NCI-H226 (cell line): ENCODE measurements at places on chromosomes 5 and 9.

DNA sequence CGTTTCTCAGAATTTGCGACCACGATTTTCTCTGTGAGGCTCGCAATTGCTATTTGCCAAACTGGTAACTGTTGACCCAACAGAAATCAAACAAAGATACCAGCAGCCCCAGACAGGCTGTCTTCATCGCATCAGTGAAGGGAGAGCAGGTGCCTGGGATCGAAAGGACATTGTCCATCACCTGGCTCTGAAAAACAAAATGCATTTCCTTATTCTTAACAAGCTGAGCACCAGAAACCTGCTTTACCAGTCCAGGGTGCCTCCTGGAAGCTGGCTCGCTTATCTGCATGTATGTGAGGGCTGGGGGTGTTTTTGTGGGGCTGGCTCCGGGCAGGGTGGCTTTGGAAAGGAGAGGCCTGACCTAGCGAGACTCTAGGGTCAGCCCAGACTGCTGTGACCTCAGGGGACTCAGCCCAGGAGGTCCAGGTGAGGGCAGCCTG, 24.7 kb downstream of the WWC1 start:
- DNase-seq: no peak

DNA sequence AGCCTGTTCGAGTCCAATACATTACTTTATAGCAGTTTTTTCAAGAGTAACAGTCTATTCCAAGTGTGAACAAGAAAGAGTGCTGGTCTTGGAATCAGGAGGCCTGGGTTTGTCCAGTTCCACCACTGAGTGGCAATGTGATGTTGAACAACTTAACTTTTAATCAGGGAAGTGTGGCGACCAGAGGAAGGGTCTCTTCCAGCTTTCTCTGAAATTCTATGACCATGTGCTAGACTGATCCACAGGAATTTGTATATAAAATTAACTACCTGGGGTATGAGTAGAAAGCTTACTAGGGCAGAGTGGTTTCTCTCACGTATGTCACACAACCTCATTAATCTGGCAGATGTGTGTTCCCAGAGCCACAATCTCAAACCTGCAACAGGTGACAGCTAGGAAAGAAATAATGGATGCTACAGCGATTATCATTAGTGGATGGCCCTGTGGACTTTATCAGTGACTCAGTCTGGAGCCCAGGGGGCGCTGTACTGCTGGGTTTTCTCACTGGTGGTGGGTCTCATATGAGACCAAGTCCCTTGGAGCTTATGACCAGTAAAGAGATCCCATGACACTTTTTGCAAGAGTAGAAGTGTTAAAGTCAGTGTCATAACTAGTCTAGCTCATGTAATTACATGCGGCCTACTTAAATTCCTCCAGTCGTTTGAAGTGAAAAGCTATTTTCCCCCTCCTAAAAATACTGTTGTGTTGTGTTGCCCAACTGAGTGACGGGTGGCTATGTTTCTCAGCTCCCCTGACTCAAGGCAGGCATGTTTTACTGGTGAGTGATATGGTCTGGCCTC, 116.5 kb downstream of the GDNF start:
- no peak for DNase-seq

DNA sequence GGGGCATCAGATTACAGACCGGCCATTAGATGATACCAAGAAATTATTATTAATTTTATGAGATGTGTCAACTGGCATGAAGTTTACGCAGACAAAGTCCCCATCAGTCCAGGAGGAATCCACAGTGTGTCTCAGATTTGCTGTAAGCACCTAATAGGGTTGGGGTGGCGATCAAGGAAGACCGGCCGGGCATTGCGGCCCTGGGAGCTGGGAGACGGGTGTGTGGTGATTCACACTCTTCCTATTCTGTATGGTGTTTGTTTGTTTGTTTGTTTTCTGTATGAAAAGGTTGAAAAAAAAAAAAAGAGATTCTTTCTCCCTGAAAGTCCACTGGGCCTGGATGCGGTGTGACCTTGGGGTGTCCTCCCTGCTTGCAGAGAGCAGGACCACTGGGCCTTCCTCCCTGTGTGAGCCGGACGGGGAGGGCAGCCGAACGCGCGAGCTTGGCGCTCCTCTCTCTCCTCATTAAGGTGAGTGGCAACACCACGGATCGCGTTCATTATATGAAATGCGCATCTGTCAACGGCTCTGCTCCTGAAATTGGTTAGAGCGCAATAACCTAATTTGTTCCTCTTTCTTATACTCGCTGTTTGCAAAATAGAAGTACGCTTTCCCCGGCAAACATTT, 15.1 kb downstream of the RASGEF1C start:
- DNase-seq: no peak

DNA sequence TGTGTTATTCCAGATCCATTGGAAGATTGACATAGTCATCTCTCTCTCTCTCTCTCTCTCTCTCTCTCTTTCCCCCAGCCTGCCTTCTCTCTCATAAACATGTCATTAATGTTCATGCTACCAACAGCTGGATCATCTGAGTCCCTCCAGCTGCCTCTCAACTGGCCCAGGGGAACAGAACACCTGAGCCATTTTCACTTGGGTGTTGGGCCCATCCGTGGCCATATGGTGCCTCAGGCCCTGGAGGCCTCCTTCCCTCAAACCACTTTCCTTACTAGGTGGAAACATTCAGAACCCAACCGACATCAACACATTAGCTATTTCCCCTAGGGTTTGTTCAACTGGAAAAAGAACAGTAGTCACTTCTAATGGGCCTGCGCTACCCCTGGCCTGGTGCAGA, 196.2 kb downstream of the FRMD3 start:
- DNase-seq: no peak

GRCh38 chr5:95619514-95620029, 315 bp upstream of the GPR150 start:
- no peak for DNase-seq

GRCh38 chr9:123327697-123328100, 28.3 kb upstream of the CRB2 start:
- DNase-seq: no peak
